ENCODE measurements at places on chromosomes 6 and 20. TPM values are rescaled to one million over a fixed set of nuclear protein-coding genes. Genes with fewer than 3 reads are reported as not detected.

GRCh38 chr6:11258260-11259237 lies 26.1 kb upstream of the NEDD9 start:
- no peak for DNase-seq

- no peak for DNase-seq
Observed at GRCh38 chr6:34174846-34175399, 29.0 kb upstream of the GRM4 start.

DNA sequence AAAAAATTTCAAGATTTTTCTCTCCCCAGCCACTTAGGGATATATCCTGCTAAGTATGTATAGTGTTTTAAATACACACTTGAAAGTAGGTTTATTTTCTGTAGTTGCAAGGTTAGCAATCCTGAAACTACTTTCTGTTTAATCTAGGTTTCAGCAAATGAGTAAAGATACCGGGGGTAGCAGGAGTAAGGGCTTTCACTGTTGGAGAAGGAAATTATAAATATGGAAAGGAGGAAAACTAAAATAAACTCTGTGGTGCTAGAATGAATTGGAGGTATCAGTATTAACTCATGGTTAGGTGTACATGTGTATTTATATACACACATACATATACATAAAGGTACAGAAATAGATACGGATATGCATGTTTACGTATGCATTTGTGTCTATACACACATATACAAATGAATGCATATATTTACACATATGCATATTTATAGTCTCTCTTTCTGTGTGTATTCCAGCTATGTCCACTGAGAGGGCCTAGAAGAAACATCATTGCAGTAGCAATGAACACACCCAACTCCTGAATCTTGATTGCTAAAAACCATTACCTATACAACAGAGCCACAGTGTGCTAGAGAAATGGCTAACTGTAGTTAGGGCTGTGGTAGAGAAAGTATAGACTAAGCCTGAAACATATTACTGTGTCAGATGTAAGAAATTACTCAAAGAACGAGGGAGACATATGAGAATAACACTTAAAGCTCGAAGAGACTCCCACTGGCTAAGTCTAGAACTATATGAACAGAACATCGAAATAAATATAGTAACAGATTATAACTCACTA lies 95.9 kb upstream of the EMILIN3 start:
- no peak for DNase-seq

- peak; percentile 20 for DNase-seq
Observed at GRCh38 chr6:52409499-52409898, 10.6 kb upstream of the EFHC1 start.

- peak; percentile 82 for DNase-seq
Observed at GRCh38 chr6:134041093-134041492, 11.3 kb downstream of the SLC2A12 start.

GRCh38 chr6:4125933-4126864 lies 9.2 kb downstream of the ECI2 start:
- peak; percentile 90 for DNase-seq

- peak; percentile 67 for DNase-seq
Observed at GRCh38 chr6:82924799-82925535, 140.7 kb downstream of the UBE3D start.

DNA sequence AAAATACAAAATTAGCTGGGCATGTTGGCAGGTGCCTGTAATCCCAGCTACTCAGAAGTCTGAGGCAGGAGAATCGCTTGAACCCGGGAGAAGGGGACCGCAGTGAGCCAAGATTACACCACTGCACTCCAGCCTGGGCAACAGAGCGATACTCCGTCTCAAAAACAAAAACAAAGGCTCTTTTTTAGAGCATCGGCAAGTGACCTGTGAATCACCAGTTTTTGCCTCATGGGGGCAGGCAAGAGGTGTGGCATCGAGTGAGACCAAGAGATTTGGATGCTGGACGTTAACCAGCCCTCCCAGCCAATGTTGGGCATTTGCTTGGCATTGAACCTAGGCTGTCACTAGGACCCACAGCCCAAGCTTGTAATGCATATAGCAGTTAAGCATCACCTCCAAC lies 14.6 kb upstream of the CDK5RAP1 start:
- peak; percentile 35 for DNase-seq

DNA sequence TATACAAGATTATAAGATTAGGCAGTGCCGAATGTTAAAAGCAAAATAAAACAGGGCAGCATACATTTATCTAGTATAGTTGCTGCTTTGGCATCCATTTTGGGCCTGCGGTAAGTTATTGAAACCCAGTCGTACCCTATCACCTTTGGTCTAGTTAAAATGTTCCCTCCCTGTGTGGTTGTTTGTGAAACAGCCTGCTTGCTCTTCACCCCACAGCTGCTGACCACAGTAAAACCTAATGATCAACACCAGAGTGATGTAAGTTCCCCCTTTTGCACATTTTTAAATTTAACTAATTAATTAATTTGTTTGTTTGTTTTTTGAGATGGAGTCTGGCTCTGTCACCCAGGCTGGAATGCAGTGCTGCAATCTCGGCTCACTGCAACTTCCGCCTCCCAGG lies 50.3 kb upstream of the TXNDC5 start:
- no peak for DNase-seq

DNA sequence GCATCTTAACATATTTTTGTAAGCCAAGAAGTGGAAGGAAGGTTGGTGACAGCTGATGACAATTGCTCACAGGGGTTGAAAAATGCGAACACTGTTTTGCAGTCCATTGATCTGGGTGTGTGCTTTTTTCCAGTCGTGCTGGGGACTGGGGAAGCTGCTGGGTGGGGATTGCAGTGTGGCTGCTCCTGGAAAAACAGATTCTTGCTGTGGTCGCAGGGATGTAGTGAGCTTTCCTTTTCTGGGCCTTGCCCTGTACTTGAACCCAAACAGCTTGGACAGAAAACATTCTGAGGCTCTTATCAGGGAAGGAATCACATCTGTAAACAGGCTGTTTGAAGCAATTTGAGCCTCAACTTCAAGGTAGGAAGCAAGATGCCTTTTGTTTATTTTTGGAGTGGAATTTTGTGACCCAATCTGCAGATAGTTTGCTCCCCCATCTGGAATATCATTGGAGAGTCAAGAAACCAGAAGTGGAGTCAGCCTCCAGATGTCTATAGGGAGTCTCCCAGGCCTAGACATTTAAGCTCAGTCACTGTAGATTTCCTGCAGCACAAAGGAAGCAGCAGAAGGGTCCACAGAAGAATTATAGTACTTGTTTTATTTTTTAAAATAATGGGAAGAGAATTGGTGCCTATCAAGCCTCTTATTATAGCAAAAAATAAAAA lies 279.2 kb upstream of the FERMT1 start:
- DNase-seq: peak; percentile 29

DNA sequence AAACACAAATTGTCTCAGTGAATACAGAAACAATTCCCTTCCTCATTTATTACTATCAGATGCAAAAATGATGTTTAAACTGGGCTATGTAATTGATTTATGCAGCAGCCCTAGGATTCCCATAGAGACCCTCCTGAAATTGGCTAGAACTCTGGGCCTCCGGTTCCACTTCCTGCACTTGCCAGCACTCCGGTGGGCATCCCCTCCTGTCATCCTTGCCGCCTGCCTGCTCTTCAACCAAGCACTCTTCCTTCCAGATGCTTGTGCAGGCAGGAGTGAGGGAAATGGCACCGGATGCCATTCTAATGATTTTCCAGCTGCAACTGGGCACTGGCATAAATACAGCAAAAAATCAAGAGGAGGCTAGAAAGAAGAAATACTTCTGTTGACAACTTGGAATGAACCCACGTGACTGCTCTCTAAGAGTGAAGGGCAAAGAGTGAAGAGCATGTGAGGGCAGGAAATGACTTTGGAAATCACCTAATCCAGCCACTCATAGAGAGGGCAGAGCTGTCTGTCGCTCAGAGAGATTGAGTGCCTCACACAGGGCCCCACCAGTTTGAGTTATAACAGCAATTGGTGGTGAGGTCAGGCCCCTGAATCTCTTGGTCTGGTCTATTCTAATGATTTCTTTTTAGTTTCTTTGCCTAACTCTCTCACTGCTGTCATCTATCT lies 3.7 kb upstream of the NEDD9 start:
- no peak for DNase-seq

GRCh38 chr6:116676021-116676420 lies 5.0 kb upstream of the KPNA5 start:
- DNase-seq: no peak

DNA sequence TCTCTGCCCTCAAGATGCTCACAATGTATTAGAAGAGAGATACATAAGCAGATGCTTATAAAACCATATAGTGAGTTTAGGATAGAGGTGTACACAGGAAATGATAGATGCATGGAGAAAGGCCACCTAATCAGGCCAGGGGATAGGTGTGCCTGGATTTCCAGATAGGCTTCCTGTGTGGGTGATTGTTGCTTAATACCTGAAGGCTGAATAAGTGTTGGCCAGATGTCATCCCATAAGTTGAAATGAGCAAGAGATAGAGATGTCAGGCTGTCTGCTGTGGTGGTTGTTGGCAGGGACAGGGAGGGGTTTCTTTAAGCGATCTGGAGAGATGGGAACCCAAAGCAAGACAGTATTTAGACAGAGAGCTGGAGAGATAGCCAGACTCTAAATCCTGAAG lies 109.8 kb upstream of the SGK1 start:
- no peak for DNase-seq

- DNase-seq: no peak
Observed at GRCh38 chr6:35023091-35024000, 117.8 kb downstream of the TCP11 start.

TNXB gene
- under 0.01 TPM for total RNA-seq

OR2B6 gene
- total RNA-seq: not detected

HMGCLL1 gene
- total RNA-seq: not detected

ACTL10 gene
- 0.18 TPM for total RNA-seq

NECAB3 gene
- 10.0 TPM for total RNA-seq

WFDC10B gene
- total RNA-seq: not detected

Measured in IMR-90 (cell line).